PC-3 (cell line): ENCODE measurements at places on chromosomes 7 and 10. TPM values are rescaled to one million over a fixed set of nuclear protein-coding genes. Genes with fewer than 3 reads are reported as not detected.
A peak's percentile ranks its signal among the peaks of the same experiment; 100 is the strongest.

DNA sequence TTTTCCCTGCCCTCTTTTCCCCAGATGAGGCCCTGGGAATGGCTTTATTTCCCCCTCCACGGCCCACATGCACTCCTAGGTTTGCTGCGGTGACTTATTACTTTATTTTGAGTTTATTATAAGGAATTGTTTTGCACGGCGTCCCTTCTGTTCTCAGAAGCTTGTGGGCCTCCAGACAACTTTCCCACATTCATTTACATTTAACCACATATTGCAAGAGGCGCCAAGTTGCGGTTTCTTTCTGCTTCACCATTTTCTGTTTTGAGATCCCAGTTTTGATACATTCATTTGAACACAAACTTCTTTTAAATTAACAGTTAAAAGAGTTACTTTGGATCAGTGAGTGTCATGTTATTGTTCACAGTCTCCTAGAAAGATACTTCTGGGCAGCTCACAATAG lies 532.5 kb upstream of the MGMT start:
- H3K4me1 ChIP-seq = no peaks in the 10 kb centered on the region
- H3K4me3 ChIP-seq = no peak overlapping the region
- H3K36me3 ChIP-seq = no peaks in the 10 kb centered on the region
- H3K27me3 ChIP-seq = no peaks in the 10 kb centered on the region

BAMBI gene
- 9.6 and 10.7 TPM in 2 replicates for total RNA-seq

BTBD16 gene
- total RNA-seq = not detected in 2 replicates

- peak overlapping the region; percentile 90 for H3K4me3 ChIP-seq
- peak; percentile 75 for DNase-seq
- peak overlapping the region; percentile 52 for H3K27ac ChIP-seq
- no peaks in the 10 kb centered on the region for H3K36me3 ChIP-seq
- H3K4me1 ChIP-seq = peaks cover 41% of the 10 kb centered on the region
Observed at GRCh38 chr10:97332591-97333350, 1.8 kb downstream of the FRAT2 start.

DNA sequence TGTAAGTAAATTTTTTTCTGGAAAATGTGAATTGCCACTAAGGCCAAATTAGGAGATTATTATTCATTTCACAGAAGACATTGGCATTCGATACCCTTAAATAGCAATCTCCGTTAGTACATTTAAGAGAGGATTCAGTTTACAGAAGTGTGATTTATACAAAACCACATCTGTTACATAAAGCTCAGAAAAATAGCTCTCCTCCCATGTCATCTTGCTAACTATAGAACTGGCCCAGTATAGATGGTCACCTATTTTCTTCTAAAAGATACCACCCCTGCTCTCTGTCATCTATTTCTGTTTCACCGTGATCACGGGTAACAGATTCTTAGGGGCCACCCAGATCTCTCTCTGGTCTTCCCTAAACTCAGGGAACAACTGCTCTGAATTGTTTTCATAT lies 119.1 kb downstream of the HIP1 start:
- H3K27ac ChIP-seq = no peak overlapping the region
- H3K27me3 ChIP-seq = no peaks in the 10 kb centered on the region
- H3K36me3 ChIP-seq = no peaks in the 10 kb centered on the region
- H3K4me1 ChIP-seq = no peaks in the 10 kb centered on the region

UFSP1 gene
- total RNA-seq = 10.5 and 14.6 TPM in 2 replicates

GTF2IRD1 gene
- 14.9 and 21.9 TPM in 2 replicates for total RNA-seq

- H3K36me3 ChIP-seq = no peaks in the 10 kb centered on the region
- no peaks in the 10 kb centered on the region for H3K4me1 ChIP-seq
Observed at GRCh38 chr10:9545073-9545472, 1472.6 kb upstream of the CELF2 start.

- peaks cover 86% of the 10 kb centered on the region for H3K4me1 ChIP-seq
- peaks cover 37% of the 10 kb centered on the region for H3K36me3 ChIP-seq
- peak; percentile 30 for DNase-seq
- no peaks in the 10 kb centered on the region for H3K27me3 ChIP-seq
- H3K27ac ChIP-seq = peak overlapping the region; percentile 100
Observed at GRCh38 chr10:119677904-119678755, 26.9 kb downstream of the BAG3 start.

PDK4 gene
- 0.63 and 3.2 TPM in 2 replicates for total RNA-seq

DNA sequence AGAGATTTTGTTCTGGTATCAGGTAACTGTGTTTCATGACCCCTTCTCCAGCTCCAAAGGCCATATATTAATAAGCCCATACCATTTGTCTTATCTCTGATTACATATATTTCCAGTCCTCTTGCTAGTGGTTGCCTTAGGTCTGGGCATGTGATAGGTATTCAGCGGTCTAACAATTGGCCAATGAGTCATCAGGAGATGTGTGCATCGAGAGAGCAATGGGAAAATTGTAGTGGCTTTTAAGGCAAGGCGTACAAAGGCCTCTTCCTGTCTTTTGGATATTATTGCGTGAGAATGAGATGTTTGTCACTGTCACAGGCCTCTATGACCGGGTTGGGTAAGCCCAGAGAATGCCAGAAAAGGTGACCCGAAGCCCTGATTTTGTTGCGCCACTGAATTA lies 38.6 kb upstream of the SFRP5 start:
- no peaks in the 10 kb centered on the region for H3K36me3 ChIP-seq
- DNase-seq = peak; percentile 51
- H3K4me3 ChIP-seq = no peak overlapping the region
- peaks cover 17% of the 10 kb centered on the region for H3K4me1 ChIP-seq
- no peaks in the 10 kb centered on the region for H3K27me3 ChIP-seq
- no peak overlapping the region; the same call in 1 of the 2 replicates for H3K27ac ChIP-seq

- H3K4me1 ChIP-seq = 0 out of 2 replicates have a peak, but pooled peaks cover 3% of the 10 kb centered on the region
- H3K27me3 ChIP-seq = peaks cover 35% of the 10 kb centered on the region
- peak within 1 kb of the TSS; percentile 56 for H3K4me3 ChIP-seq
- H3K27ac ChIP-seq = no peak within 1 kb of the TSS
Observed at GRCh38 chr10:121598263-121599249, at the start of gene FGFR2. Gene FGFR2, minus strand, starts transcription at chr10:121598444. Its CDS starts 4,627 bp downstream, at chr10:121593817.

CFAP43 gene
- 0.17 and 0.44 TPM in 2 replicates for total RNA-seq

DNA sequence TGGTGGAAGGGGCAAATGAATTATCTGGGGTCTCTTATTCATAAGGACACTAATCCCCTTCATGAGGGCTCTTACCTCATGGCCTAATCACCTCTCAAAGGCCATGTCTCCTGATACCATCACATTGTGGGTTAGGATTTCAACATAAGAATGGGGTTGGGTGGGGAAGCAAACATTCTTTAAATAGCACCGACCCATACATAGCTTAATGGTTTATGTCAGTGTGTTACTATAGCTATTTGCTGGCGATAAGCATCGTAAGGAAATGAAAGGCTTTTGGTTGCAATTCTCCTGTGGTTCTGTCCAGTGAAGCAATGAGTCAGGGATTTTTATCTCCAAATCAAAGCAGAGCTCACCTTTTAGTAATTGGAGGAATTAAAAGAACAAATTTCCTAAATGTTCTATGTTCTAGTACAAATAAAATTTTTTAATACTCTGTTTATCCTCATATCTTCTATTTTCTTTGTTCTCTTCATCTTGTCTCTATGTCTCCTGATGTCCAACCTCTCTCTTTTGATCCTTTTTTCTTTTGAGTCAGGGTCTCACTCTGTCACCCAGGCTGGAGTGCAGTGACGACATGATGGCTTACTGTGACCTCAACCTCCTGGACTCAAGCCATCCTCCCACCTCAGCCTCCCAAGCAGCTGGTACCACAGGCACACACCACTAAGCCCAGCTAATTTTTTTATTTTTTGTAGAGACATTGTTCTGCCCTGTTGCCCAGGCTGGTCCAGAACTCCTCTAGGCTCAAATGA lies 57.0 kb upstream of the GLCCI1 start:
- no peaks in the 10 kb centered on the region for H3K27me3 ChIP-seq
- DNase-seq = peak; percentile 87
- peak overlapping the region; percentile 70 for H3K27ac ChIP-seq
- no peaks in the 10 kb centered on the region for H3K36me3 ChIP-seq
- H3K4me1 ChIP-seq = peaks cover 34% of the 10 kb centered on the region
- no peak overlapping the region for H3K4me3 ChIP-seq

DNA sequence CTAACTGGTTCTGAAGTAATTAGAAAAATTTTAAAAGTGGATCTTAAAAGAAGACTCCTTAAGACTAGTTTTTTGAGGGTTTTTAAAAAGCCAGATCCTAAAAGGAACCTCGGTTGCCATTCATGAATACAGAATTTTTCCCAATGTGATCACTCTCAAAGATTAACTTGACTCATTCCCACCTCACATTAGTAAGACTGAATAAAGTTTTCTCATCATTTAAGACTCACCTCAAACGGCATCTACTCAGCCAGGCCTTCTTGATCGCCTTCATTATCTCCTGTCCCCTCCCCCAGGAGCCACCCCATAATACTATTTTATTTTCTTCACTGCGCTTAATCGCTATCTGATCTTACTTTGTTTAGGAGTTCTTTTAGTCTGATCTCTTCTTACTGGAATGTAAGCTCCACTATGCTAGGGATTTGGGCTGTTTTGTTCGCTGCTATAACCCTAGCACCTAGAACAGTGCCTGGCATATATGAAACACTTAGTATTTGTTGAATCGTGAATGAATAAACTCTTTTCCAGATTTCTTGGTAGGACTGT lies 55.9 kb upstream of the PCGF5 start:
- H3K4me3 ChIP-seq = peak overlapping the region; percentile 82
- peak; percentile 22 for DNase-seq
- no peaks in the 10 kb centered on the region for H3K36me3 ChIP-seq
- H3K4me1 ChIP-seq = peaks cover 10% of the 10 kb centered on the region; the same call in 1 of the 2 replicates
- no peaks in the 10 kb centered on the region for H3K27me3 ChIP-seq

DNA sequence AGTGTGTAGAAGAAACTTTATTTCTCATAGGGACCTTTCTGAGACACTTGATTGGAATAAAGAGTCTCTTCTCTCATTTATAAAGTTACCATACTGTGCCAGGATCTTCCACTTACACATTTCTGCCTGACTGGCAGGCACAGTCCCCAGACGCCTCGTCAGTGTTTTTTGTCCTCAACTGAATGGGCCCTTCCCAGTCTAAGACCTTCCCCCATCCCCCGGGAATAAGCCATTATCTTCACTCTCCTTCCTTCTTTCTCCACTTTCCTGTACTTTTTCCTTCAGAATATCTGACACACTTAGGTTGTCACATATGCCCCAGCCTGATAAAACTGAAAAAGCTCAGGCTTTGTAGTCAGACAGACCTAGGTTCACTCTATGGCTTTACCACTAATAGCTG lies 35.3 kb upstream of the KCNIP2 start:
- DNase-seq = no peak
- H3K4me1 ChIP-seq = peaks cover 26% of the 10 kb centered on the region
- H3K27ac ChIP-seq = peak overlapping the region; percentile 95

ITGB8 gene
- 13.9 and 14.0 TPM in 2 replicates for total RNA-seq

CALHM3 gene
- 2.3 and 4.1 TPM in 2 replicates for total RNA-seq

LRRTM3 gene
- total RNA-seq = 0.12 and 0.15 TPM in 2 replicates

GRCh38 chr7:5750031-5750653 lies 31.3 kb downstream of the RNF216 start:
- no peak for DNase-seq
- H3K4me1 ChIP-seq = no peaks in the 10 kb centered on the region
- no peak overlapping the region for H3K27ac ChIP-seq
- no peak overlapping the region for H3K4me3 ChIP-seq

- H3K27ac ChIP-seq = no peak overlapping the region
- H3K4me3 ChIP-seq = no peak overlapping the region
- peaks cover 19% of the 10 kb centered on the region for H3K4me1 ChIP-seq
- H3K36me3 ChIP-seq = peaks cover 27% of the 10 kb centered on the region
- DNase-seq = peak; percentile 15
- no peaks in the 10 kb centered on the region for H3K27me3 ChIP-seq
Observed at GRCh38 chr7:30598121-30598876, 3.6 kb downstream of the GARS1 start.

C7orf57 gene
- 0.15 TPM in 1 of 2 replicates, not detected in the other for total RNA-seq

CALML5 gene
- total RNA-seq = not detected in 2 replicates

NOS3 gene
- total RNA-seq = 0.66 and 2.5 TPM in 2 replicates

DNA sequence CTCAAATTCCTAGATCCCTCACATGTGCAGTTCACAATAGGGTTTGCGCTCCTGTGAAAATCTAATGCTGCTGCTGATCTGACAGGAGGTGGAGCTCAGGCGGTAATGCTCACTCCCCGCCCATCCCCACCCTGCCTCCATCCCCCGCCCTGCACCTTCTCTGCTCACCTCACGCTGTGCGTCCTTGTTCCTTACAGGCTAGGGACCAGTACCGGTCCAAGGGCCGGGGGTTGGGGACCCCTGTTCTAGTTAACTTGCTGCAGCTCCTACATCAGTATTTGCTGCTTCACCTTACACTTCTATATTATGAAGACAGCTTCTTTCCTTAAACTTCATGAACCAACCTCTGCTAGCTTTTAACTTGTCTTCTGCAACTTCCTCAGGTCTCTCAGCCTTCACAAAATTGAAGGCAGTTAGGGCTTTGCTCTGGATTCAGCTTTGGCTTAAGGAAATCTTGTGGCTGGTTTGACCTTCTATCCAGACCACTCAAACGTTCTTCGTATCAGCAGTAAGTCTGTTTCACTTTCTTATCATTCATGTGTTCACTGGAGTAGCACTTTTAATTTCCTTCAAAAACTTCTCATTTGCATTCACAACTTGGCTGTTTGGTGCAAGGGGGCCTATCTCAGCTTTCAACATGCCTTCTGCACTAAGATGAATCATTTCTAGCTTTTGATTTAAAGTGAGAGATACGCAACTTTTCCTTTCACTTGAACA lies 1.7 kb upstream of the TNKS2 start:
- 0 out of 2 replicates have a peak, but pooled peaks cover 3% of the 10 kb centered on the region for H3K36me3 ChIP-seq
- H3K27ac ChIP-seq = peak overlapping the region; percentile 27
- H3K4me3 ChIP-seq = peak overlapping the region; percentile 98
- DNase-seq = peak; percentile 12
- no peaks in the 10 kb centered on the region for H3K27me3 ChIP-seq

DNA sequence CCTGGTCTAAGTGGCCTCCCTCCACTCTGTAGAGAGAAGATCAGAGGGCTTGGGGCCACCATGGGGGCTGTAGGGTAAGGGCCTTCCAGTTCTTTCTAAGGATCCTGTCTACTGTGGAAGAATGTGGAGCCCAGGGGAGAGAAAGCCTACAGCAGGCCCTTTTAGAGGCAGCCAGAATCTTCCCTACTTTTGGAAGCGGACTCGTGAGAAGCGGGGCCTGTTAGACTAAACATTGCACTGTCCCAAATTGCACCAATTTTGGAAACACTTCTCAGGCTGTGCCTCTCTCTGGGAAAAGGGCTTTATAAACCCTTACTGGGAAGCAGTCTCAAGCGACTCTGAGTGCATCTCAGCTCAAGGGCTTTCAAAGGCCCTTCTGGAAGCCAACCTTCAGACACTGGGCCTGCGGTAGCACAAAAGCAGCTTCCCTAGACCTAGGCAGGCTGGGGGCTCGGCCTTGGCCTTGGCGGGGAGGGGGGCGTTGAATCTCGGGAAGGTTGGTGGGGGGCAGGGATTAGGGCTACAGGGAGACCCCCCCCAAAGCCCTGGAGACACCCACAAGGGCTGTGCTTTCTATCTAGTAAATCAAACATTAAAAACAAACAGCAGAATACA lies 298.1 kb downstream of the GFRA1 start:
- no peaks in the 10 kb centered on the region for H3K36me3 ChIP-seq
- no peaks in the 10 kb centered on the region for H3K4me1 ChIP-seq
- no peaks in the 10 kb centered on the region for H3K27me3 ChIP-seq
